ENCODE measurements at places on chromosomes 16 and 17.

DNA sequence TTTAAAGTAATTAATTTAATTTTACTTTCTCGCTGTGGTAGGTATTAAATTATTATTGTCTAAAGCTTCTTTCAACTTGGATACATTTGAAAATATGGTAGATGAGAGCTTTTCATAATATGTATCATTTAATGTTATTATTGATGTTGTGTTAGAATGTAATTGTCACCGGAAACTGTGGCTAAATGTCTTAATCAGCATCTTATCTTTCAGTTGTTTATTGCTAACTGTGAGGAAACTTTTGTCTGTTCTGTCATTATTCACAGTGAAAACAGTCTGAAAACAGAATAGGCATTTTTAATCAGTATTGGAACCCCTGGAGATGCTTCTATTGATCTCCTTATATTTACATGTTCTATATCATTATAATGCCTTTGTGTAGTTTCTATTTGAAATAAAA lies 120.7 kb downstream of the STXBP4 start:
- DNase-seq, result no peak

DNA sequence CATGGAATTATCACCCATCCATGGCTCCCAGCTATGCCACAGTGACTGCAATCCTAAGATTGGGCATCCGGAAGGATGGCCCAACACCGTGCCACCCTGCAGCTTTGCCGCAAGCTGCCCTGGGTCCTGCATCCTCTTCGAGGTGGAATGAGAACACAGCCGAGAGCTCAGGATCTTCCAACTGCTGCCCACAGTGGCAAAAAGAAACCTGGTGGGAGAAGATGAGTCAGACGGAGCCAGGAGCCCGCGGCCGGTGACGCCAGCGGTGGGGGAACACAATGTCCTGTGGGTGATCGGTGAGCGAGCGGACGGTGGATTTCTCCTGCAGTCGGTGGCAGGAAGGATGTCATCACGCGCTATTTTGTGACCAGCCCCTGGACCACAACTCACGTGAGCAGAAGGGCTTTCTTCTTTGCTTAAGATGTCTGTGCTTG lies 20.1 kb downstream of the CD7 start:
- peak; percentile 66 for DNase-seq

- DNase-seq, result no peak
These were observed 37.8 kb downstream of the OR1D5 start for GRCh38 chr17:3025421-3026124.

- DNase-seq, result no peak
These were observed 58.6 kb downstream of the PECAM1 start for GRCh38 chr17:64331931-64332493.

DNA sequence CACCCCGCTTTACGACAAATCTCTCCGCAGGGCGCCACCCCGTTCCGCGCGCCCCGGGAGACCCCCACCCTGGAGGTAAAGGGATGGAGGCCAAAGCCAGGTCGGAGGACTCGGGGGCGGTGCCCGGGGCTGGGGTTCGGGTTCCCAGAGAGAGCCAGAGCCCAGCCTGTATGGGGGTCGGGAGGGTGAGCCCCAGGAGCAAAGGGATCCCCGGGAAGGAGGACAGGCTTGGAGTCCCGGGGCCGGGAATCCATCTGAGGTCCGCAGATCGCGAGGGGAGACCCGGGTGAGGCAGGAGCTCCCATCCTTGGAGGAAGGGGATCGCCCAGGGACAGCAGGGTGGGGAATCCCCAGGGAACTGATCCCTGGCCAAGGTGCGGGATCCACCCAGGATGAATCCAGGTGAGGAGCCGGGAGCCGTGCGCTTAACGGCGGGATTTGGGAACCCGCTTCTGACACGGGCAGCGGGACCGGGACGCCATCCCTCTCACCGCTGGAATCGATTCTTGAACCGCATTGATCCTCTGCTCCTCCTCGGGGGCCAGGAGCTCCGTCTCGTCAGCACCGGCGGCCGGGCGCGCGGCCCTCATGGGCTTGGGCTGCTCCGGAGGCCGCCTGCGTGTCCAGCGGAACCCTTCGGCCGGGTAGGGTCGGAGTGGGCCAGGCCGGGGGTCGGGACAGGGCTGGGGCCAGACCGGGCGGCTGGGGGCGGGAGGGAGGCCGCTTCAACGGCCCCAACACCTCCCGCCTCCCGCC lies at the start of gene MMD:
MMD (minus strand) TSS at position 657 of the 756 bp plus-strand sequence; CDS start at position 517, 140 bp downstream.
- no peak for DNase-seq

GRCh38 chr16:77569406-77569805 lies 134.6 kb upstream of the ADAMTS18 start:
- DNase-seq, result no peak

GRCh38 chr17:55727920-55728319 lies 5.3 kb upstream of the TMEM100 start:
- DNase-seq, result no peak

DNA sequence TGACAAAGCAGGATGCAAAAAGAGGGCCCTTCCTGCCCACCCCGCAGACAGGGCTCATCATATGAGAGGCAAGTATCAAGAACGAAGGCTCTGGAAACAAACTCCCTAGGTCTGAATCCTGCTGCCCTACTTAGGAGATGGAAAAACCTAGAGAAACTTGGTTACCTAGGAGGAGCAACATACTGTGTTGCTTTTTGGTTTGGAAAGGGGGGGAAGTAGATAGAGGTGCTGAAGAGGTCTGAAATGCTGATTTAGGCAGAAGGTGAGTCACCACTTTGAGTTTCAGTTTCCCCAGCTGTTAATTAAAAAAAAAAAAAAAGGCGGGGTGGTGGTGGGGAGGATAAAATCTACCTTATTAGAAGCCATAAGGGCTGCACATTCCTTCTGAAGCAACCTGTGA lies 1.5 kb downstream of the N4BP1 start:
- no peak for DNase-seq

DNA sequence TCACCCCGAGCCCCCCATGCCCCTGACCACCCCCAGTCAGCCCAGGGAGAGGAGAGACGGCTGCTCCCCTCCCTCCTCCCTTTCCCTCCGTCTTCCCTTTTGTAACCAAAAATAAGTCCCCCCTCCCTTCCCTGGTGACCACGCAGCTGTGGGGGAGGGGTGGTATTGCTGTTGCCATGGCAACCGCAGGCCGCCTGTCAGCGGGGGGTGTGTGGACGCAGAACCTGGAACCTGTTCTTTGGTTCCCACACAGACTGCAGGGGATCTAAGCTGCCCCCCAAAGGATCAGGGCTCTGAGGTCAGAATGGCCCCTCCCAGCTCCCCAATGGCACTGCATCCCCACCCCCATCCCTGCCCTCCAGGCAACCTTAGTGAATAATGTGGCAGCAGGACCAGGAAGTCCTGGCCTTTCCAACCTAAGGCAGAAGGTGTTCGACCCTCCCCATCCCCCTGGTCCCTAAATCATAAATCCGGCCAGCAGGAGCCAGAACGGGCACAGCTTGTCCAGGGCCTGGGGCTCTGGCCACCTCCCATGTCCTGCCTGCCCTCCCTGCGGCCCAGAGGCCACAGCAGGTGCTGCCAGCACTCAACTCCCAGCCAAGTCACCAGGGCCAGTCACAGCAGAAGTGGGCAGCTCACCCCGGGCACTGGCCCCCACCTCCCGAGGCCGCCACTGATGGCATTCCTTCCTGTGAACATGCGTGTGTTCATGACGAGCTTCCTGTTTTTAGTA lies 12.0 kb downstream of the CA4 start:
- DNase-seq, result no peak

- no peak for DNase-seq
These were observed 17.5 kb downstream of the ALOX15B start for GRCh38 chr17:8056232-8056975.

DNA sequence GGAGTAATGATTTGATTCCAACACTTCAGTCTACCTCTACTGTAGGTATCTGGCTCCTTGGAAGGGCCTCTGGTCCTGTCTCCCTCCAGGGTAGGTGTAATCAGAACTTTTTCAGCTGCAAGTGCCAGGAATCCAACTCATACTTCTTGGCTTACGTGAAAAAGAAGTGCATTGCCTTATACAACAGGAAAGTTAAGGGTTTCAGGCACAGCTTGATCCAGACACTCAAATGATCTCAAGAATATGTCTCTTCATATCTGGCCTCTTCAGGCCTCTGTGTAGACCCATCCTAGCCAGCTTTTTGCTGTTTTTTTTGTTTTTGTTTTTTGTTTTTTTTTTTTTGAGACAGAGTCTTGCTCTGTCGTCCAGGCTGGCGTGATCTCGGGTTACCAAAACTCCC lies 4.2 kb upstream of the CORO1A start:
- DNase-seq, result no peak

- no peak for DNase-seq
These were observed 24.0 kb downstream of the CDH13 start for GRCh38 chr16:82650804-82651203.

DNA sequence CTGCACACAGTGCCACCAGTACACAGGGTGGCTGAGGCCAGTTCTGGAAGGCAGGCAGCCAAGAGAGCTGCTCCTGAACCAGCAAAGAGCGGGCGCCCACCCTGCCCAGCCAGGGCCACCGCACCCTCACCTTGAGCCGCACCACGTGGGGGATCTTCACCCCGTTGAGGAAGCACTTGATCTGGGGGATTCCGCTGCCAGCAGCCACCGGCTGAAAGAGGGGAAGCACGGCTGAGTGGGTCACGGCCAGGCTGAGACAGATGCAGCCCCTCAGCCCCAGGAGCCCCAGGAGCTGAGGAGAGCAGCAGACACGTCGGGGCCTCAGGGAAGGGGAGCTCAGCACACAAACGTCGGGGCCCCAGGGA lies 14.6 kb upstream of the CCDC154 start:
- no peak for DNase-seq

- DNase-seq, result no peak
These were observed 219.7 kb downstream of the TMEM114 start for GRCh38 chr16:8370374-8371270.

- no peak for DNase-seq
These were observed 107.6 kb upstream of the HLF start for GRCh38 chr17:55157165-55157564.

DNA sequence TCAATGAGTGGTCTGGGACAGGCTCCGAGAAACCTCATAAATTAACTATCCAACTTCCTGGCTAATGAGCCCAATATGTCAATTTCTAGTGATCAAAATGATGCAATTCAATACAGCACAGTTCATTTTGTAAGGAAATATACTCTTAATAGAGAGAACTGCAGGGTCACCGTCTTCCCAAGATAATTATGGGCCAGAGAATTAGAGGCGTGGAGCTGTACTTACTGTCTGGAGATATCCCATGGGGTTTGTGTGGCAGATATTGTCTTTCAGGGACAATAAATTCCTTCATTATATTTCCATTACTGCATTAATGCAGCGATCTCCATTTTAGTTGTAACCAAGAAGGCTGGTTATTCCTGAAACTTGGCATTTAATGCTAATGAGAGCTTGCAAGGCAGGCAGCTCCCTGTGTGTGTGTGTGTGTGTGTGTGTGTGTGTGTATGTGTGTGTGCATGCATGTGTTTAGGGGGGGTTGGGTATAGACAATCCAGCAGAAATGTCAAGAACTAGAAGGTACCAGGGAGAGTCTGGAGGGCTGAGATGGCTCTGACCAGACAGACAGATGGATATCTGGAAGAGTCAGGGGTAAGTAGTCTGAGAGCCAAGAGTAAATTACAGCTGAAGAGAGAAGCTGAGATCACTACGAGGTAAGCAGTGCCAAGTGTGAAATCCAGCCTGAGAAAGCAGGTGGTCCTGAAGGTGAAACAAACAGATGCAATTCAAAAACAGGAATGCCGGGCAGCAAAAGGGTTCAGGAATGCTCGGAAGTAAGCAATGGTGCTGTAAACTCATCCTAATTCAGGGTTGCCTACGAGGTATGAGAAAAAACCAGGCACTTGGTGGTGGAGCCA lies 393.0 kb downstream of the CA10 start:
- DNase-seq, result peak; percentile 22

GRCh38 chr17:50840311-50840851 lies 5.0 kb downstream of the WFIKKN2 start:
- no peak for DNase-seq

GRCh38 chr16:69302301-69302700 lies 8.8 kb upstream of the VPS4A start:
- no peak for DNase-seq

DNA sequence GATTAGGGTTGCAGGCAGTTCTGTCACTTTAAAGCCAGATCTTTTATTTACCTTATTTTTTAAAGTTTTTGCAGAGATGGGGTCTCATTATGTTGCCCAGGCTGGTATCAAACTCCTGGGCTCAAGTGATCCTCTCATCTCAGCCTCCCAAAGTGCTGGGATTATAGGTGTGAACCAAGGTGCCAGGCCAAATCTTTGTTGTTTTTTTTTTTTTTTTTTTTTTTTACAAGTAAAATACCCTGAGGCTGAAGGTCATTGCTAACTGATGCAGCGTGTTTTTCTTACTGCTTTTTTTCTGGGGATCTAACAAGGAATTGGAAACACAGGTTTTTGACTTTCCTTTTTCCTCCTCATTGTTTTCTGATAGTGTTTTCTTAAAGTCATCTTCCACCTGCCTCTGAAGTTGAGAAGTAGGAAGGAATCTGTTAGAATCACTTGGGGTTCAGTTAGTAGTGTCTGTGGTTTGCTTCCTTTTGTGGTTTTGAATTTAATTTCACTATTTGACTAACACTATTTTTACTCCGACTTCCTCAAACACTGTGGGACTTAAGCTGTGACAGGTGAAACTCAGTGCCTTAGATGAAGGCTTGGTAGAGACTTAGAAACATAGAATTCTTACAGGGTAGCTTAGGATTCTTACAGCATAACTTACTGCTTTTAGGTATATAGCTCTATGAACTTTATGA lies 22.2 kb downstream of the CLTC start:
- DNase-seq, result no peak

DNA sequence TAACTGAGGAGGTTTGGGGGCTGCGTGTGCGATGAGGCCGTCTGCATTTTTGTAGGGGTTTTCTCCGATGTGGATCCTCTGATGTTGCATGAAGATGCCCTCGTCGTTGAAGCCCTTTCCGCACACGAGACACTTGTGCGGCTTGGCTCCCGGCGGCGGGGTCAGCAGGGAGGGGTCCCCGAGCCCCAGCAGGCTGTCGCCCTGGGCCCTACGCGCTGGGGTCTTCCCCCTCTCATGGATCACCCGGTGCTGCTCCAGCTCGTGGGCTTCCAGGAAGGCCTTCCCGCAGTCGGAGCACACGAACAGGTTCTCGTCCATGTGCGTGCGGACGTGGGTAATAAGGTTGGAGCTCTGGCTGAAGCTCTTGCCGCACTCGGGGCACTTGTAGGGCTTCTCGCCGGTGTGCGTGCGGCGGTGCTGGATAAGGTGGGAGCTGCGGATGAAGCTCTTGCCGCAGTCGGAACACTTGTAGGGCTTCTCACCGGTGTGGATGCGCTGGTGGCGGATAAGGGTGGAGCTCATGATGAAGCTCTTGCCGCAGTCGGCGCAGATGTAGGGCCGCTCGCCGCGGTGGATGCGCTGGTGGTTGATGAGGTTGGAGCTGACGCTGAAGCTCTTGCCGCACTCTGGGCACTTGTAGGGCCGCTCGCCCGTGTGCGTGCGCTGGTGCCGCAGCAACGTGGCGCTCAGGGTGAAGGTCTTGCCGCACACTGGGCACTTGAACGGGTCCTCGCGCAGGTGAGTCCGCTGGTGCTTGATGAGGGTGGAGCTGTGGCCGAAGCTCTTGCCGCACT lies 4.3 kb downstream of the ZNF629 start:
- DNase-seq, result no peak

- DNase-seq, result no peak
These were observed 48.3 kb downstream of the ZFHX3 start for GRCh38 chr16:72999541-73000019.

Data from right hindlimb (tissue), 1 donor.